ENCODE measurements at places on chromosomes 5 and 9. TPM values are rescaled to one million over a fixed set of nuclear protein-coding genes. Genes with fewer than 3 reads are reported as not detected.

DNA sequence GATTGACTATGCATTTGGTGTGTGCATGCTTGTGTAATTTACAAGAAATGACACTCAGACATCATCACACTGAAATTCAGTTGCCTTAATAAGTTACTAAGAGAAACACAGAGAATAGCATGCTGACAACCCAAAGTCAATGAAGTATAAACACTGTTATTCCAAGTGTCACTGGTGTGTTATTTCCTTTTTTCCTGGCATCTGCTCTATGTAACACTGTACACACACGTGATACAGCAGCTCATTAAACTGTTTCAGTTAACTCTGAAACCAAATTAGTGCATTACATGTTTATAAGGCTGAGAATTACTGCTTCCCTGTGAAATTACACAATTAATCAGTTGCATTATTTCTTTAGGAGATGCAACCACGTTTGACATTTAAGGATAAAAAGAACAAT, 252.7 kb downstream of the EFNA5 start:
- DNase-seq = no peak

DNA sequence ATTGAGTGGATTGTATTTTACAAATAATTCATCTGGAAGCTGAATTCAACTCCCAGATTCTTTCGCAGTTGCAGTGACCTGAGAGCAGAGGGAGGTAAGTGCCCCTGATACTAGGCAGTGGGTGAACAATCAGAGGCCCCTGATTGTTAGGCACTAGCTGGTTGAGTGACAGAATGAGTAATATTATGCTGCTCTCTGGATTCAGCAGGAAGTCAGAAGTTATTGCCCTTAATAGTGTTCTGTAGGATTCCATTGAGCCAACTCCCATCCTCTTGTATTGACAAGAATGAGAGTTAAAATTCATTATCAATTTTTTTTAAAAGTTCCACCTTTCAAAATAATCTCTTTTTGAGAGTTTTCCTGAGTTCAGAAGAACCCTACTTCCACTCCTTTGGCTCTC, 301.2 kb downstream of the DTWD2 start:
- no peak for DNase-seq

Gene BTNL9
- 91.1 TPM for polyA plus RNA-seq

DNA sequence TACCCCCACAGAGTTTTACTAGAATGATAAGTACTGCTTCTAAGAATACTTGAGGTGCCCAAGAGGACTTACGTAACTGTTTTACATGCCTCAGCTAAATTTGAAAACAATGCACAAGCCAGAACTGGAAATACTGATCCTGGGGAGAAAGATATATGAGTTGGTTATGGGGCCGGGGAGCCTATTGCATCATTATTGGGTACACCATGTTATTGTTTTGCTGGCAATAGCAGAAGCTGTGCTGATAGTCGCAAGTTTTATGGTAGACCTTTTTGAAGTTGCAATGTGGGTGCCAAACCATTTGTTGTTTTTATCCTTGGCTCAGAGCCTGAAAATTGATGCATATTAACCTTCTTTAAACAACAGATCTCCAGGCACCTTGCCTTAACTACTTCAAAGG, 108.4 kb upstream of the DHFR start:
- no peak for DNase-seq

- DNase-seq = no peak
Observed at GRCh38 chr9:129910628-129911567, 75.6 kb downstream of the USP20 start.

- no peak for DNase-seq
Observed at GRCh38 chr9:89400403-89401116, 82.3 kb downstream of the SECISBP2 start.

- DNase-seq = no peak
Observed at GRCh38 chr9:96554326-96554725, 65.3 kb downstream of the CDC14B start.

- peak; percentile 90 for DNase-seq
Observed at GRCh38 chr5:151078490-151079262, 2.2 kb downstream of the TNIP1 start.

- DNase-seq = no peak
Observed at GRCh38 chr9:122252796-122253195, 11.8 kb downstream of the RBM18 start.

GRCh38 chr5:92633875-92634487, 947.0 kb downstream of the NR2F1-AS1 start:
- no peak for DNase-seq

DNA sequence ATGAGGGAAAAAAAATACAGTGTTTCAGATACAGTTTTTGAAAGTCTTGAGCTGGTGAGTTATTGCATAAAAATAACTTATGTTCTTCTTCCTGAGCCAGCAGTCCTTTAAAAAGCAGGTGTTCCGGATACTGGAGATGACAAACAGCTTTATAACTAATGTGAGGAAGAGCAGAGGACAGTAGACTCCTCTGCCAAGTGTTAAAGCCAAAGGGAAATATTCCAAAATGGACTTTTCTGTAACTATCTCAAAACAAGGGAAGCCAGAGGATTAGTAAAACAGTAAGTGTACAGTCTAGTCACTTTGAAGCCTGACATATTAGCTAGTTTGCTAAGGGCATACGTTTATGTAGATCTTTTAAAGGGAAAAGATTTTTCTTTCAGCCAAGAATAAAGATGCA, 11.0 kb upstream of the SNCAIP start:
- no peak for DNase-seq

Gene RELL2
- polyA plus RNA-seq = 13.7 TPM

Gene MARVELD2
- polyA plus RNA-seq = 0.02 TPM

Gene ETF1
- polyA plus RNA-seq = 35.4 TPM

GRCh38 chr9:93597142-93597706, 20.8 kb downstream of the PHF2 start:
- no peak for DNase-seq

DNA sequence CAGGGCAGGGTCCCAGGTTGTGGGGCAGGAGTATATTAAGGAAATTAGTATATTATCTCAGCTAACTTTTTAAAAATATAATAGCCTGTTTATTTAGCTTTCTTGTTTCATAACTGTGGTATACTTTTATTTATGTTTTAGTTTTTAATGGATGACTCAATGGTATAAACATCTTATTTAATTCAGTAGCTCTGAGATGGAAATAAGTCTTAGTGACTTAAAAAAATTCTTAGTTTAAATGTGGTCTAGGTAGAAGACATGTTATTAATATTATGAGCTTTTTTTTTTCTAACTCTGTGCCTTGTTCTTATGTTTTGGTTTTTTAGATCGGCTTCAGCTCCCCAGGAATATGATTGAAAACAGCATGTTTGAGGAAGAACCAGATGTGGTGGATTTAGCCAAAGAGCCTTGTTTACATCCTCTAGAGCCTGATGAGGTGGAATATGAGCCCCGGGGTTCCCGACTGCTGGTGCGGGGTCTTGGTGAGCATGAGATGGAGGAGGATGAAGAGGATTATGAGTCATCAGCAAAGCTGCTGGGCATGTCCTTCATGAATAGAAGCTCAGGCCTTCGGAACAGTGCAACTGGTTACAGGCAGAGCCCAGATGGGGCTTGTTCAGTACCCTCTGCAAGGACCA, 43.1 kb downstream of the LNPEP start:
- DNase-seq = no peak

GRCh38 chr5:135054546-135054945, 20.5 kb upstream of the PITX1 start:
- DNase-seq = no peak

- DNase-seq = no peak
Observed at GRCh38 chr9:95689669-95690068, 172.9 kb upstream of the PTCH1 start.

Gene IFNA13
- not detected for polyA plus RNA-seq

- DNase-seq = peak; percentile 42
Observed at GRCh38 chr5:42691413-42691937, 65.1 kb upstream of the CCDC152 start.

DNA sequence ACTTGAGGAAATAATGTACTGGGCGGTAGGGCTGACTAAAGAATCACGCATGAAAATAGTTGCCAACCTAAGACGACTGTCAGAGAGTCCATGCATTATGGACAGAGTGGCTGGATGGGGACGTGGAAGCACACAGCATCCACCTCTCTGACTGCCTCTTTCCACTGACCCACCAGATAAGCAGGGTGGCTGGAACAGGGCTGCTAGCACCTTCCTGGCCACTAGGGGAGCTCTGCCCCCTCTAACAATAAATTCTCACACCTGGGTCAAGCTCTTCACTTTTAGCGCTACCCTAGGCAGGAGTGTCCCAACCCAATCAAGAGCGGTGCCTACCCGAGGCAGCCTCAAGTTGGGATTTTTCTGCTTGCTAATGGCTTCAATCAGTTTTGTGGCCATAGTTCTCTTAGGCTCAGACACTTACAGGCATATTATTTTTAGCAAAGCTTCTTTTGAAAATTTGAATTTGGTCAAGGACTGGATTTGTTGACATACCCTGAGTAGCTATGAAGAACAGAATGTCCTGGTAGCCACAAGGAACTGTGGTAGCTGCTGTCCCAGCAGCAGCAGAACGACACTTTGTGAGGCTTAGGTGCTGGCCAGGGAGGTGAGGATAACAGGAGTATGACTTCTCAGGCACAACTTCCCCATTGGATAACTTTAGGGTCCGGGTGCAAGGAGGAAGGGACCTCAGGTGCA, 6.9 kb upstream of the TPM2 start:
- DNase-seq = peak; percentile 84

Gene CDX1
- 0.26 TPM for polyA plus RNA-seq

Gene SLC46A2
- polyA plus RNA-seq = 0.35 TPM

DNA sequence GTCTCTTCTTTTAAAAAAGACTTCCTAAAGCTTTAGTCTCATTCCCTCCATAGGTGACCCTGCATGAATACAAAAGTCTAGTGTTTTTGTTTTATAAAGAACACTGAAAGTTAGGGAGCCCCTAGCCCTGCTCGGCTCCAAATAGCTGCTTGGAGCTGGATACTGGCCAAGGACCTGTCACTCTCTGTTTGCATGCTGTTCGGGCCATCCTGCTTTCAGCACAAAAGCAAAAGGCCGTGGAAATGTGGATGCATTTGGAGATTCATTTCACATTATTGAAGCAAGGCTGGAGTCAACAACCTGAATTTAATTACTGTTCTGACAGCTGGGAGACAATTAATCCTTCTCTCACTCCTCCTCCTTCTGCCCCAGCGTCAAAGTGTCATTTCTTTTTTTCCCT, 151.7 kb upstream of the NMUR2 start:
- DNase-seq = no peak

Gene MVB12B
- 8.2 TPM for polyA plus RNA-seq

GRCh38 chr5:141533897-141534296, 45.0 kb downstream of the PCDHGC5 start:
- no peak for DNase-seq

Gene PCDHA11
- polyA plus RNA-seq = not detected

Gene ACTBL2
- not detected for polyA plus RNA-seq

DNA sequence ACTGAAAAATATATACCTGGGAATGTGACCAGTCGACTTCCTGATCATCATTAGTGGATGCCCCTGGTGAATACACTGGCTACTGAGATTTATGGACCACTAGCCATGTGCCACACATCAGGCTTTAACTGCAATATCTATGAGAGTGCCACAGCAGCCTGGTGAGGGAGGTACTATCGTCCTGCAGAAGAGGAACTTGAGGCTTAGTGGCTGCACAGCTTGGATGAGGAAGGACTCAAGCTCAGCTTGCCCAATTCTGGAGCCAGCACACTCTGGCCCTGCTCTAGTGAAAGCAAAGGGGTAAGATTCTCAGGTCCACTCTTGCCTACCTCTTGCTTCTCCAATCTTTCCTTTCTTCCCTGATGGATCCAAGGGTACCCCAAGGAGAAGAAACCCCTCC, 129.3 kb downstream of the ENTREP1 start:
- DNase-seq = no peak

DNA sequence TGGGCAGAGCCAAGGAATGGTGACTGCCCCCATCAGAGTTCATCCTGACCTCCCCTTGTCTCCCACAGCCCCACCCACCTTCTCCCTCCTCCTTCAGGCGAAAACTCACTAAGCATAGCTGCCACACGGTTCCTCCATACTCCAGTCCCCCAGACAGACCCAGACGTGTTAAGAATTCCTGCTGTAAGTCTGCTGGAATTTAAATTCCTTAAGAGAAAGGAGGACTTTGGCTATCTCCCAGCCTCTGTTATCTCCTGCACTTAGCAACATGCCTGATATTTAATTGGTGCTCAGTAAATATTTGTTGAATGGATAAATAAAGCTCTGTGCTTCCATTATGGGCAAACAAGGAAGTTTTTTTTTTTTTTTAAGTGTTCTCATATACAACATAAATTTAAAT, 213.7 kb downstream of the RFK start:
- DNase-seq = no peak

DNA sequence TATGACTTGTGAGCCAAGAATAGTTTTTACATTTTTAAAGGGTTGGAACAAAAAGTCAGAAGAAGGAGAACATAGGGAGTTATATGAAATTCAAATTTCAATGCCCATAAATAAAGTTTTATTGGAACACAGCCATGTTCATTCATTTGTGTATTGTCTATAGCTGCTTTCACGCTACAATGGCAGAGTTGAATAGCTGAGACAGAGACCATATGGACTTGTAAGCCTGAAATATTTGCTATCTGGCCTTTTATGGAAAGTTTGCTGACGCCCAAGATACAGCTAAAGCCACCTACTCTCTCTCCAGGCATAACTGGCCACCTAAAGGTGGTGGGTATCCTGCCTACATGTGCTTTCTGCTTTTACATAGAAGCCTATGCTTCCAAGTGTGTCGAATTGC, 10.9 kb downstream of the DAB2IP start:
- no peak for DNase-seq

Gene INSL4
- not detected for polyA plus RNA-seq

DNA sequence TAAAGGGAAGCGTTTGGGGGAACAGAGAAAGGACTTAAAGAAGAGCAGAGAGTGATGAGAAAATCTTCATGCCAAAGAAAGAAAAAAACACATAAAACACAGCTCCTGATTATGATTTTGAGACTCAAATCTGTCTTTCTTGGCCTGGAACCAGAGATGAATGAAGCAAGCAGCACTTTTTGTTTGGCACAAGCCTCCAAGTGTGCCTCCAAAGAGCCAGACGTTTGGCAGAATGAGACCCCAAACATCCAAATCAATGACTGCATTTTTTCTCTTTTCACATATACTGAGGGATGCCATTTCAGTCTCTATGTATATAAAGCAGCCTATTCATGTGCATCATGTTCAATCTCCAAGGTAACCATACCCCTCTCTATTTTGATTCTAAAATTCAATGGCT, 424.2 kb downstream of the TUSC1 start:
- DNase-seq = no peak

- DNase-seq = no peak
Observed at GRCh38 chr5:14627270-14627669, 37.2 kb upstream of the OTULIN start.

DNA sequence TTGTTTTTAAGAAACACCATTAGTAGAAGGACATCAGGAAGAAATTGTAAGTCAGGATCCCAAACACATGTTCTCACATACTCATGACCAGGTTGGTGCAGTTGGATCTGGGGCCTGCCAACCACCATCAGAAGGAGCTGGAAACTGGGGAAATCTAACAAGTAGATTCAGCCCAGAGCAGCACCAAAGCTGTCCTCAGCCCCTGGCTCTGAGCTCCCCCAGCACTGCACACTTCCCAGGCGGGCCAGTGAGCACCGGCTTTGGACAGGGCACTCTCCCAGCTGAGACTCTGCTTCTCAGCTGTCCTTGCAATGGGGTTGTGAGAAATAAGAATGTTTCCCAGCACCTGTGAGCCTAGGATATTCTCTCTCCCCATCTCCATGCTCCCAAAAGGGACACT, 162.5 kb downstream of the PAX5 start:
- DNase-seq = peak; percentile 62

GRCh38 chr9:36603006-36603405, 30.3 kb downstream of the MELK start:
- DNase-seq = no peak
